ENCODE measurements at places on chromosomes 13 and 19.
A peak's percentile ranks its signal among the peaks of the same experiment; 100 is the strongest.

GRCh38 chr19:2440515-2440914 is 13.1 kb upstream of the TIMM13 start:
- no peak for DNase-seq

DNA sequence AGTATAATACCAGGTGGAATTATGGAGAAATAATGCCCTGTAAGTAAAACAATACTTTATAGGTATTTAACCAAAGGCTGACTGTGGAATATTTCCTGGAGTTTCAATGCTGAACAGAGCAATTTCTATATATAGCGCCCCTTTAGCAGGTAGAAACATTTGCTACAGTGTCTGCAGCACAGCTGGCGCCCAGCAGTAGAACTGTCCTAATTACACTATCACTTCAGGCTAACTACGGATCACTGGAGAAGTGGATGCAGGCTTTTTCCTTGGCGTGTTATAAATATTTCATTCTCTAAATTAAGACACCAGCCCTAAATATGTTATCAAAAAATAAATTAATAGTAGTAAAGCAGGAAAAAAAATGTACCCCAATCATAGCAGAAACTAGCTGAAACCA is 3.1 kb downstream of the SHISA2 start:
- DNase-seq: no peak

- no peak for DNase-seq
Measured at GRCh38 chr13:113400621-113401451, 36.9 kb upstream of the GRTP1 start.

DNA sequence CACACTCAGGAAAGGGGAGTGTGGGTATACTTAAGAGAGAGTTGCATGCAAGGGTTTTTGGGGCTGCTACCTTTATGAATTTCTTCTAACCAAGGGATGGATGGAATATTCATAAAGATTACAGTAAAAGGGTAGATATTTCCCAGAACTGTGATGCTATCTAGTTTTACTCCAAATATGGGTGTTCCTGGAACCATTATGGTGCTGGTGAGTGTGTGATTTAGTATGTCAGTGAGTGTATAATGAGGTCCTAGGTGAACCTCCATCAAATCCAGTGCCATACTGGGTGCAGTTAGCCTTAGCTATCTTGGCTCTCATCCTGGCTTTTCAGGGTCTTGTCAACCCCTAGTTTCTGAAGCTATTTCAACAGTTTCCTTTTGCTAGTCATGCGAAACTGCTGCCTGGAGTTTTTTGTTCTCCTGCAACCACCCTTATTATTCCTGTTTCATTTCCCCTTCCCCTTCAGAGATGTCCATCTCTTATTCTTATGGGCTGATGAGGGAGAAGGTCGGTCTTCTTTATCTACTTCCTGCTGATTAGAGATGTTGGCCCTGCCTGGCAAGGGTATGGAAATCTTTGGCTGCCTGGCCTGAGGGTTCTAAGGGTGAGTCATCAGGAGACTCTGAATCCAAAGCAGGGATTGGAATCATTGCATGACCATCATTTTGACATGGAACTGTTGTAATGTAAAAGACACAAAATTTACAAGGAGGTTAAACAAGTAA is 202.3 kb downstream of the NBEA start:
- no peak for DNase-seq

DNA sequence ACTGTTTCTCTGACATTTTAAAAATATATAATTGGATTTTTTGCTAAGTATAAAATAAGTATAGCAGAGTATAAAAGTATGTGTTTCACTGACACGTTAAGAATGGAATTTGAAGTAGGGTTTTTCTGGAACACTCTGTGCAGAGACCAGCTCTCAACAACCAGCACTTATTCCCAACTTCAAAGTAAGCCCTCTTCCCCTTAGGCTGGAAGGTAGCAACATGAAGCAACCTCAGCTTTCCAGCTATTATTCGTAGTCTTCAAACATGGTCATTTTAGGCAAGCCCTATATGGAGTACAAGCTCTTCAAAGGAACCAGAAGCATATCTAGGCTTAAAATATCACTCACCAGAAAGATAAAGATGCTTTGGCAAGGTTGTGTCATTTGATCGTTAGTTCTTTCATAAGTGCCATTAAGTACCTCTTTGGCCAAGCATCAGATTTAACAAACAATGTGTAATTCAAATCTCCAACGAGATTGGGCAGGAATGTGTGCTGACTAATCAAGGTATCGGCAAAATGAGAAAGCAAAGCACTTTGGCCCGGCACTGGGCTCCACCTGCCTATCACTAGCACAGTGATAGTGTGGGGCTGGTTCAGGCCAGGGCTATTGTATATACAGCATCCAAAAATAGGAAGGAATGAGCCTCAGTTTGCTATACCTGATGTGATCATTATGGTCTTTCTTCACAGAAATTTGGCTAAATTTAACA is 95.9 kb upstream of the FREM2 start:
- DNase-seq: no peak

GRCh38 chr13:36919833-36920615 is at the start of gene SMAD9:
TSS of gene SMAD9 (minus strand) at chr13:36920238. CDS start at chr13:36879689, 40,549 bp downstream.
- peak; percentile 38 for DNase-seq

GRCh38 chr19:18109341-18109732 is 11.8 kb downstream of the MAST3 start:
- no peak for DNase-seq

DNA sequence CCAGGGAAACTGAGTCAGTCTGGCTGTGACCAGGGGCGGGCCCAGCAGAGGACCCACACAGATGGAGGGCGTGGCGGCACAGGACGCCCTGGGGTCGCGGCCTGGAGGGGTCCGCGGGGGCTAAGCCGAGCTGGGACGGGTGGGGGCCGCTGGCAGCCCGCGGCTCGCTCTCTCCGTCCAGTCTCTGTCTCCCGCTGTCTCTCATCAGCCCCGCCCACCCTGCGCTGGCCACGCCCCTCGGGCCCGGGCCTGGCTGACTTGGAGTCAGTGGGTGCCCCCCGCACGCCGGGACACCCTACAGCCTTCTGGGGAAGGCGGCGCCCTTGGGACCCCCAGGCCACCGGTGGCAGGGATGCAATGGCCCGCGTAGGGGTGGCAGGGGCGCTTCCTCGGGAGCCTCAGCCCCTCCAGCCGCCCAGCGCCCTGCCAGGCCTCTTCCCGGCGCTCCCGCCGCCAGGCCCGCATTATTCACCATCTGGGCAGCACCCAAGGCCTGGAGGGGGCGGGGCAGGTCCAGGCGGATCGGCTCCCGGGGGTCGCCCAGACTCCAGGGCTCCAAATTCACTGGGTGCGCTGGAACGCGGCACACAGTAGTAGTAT is at the start of gene TBXA2R:
TSS of gene TBXA2R (minus strand) at position 186 of the 600 bp plus-strand sequence. CDS start 6,241 bp downstream, outside the sequence.
- DNase-seq: no peak

DNA sequence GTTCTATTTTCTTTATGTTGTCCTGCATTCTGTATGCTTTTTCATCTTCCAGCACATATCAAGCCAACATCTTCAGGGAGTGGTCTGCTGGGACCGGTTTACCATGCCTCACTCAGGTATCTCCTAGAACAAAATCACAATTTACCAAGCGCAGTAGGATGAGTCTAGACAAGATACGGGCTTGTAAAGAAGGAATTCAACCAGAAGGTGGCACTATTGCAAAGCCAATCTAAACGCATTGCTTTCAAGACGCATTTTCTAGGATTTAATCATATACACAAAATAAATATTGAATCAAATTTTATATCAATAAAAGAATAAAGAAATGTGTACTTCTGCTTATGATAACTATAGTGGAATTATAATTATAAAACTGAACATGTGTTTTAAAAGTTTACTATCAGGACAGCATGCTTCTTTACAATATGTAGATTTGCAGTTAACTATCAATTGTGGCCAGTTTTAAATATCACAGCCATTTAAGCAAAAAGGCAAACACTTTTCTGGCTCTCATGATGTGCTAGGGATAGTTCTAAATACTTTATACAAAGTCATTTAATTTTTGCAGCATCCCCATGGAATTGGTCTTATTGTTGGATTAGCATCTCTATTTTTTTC is 16.1 kb upstream of the TPP2 start:
- peak; percentile 7 for DNase-seq

- DNase-seq: peak; percentile 98
Measured at GRCh38 chr13:46569456-46569855, 16.5 kb downstream of the LRCH1 start.

DNA sequence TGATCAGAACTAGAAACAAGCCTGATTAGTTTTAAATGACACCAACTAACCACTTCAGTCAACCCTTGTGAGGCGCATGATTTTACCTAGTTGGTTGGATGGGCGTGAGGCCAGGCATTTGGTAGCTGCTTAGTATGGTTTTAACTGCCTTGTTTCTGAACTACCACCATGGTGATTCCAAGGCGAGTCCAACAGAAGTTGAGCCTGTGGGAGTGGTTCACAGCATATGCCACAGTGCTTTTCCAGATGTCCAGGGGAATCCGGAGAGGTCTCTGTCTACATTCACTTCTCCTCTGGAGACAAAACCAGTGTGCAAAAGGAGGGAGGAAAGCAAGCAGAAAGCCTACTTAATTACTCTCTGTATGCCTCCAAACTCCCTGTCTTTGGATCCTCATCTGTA is 524.1 kb downstream of the GPC6 start:
- no peak for DNase-seq

DNA sequence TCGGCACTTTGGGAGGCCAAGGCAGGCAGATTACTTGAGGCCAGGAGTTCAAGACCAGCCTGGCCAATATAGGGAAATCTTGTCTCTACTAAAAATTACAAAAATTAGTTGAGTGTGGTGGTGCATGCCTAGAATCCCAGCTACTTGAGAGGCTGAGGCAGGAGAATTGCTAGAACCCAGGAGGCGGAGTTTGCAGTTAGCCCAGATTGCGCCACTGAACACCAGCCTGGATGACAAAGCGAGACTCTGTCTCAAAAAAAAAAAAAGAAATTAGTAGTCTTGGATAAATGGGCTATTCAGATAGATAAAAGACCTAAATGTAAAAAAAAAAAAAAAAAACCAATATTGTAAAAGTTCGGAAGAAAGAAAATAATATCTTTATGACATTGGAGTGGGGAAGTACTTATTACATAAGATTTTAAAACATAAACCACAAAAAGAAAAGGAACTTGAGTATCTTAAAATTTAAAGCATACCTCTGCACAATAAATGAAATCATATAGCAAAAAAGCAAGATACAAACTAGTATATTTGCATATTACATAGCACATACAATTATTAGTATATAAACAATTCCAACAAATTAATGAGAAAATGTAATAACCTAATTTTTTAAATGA is 26.7 kb upstream of the RNASEH2B start:
- no peak for DNase-seq

GRCh38 chr13:23202383-23202782 is 21.6 kb downstream of the SGCG start:
- DNase-seq: no peak

DNA sequence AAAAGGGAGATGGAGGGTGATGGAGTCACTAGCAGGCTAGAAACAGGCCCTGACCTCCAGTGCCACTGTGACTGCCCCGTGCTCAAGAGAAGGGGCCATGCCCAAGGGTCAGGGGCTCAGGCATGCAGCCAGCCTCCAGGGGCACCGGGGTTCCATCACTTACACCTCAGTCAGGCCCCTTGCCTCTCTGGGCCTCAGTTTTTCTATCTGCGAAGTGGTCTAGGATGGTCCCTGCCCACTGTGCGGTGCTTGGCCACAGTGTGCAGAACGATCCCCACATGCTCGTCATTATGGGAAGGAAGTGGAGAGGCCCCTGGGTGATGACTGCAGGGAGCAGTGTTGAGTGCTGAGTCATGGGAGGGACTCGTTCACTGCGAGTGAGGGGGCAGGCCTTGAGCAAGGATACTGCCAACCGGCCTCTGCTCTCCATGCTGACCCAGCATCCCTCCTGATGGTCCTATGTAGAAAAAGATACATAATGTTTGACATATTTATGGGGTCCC is 23.1 kb downstream of the TMED1 start:
- no peak for DNase-seq

DNA sequence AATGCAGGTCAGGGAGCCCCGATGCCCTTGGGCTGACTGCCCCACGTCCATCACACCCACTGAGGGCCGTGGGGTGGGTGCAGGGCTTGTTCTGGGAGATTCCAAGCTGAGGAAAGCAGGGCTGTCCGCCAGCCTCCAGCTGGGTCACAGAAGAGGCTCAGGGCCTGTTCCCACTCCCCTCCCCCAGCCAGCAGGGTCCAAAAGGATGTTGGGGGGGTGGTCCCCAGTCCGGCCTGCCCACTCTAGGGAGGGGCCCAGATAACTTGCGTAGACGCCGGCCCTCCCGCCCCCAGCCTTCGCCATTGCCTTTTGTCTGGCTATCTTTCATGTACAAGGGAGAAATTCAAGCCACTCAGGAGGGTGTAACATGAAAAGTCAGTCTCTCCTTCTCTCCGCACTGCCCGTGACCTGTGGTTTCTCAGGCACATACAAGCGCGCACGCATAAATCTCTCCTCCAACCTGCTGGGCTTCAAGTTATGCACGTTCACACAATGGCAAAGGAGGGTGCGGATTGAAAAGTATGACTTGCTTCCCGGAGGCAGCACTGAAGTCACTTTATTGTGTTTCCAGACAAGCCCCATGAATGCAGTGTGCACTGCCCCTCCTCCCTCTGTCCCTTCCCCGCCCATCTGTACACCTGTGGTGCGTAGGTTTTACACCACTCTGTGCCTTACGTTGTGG is 20.2 kb downstream of the CARM1 start:
- no peak for DNase-seq

Data from C1 segment of cervical spinal cord (tissue), 14 donors.